ENCODE measurements at places on chromosomes 3 and 15.

DNA sequence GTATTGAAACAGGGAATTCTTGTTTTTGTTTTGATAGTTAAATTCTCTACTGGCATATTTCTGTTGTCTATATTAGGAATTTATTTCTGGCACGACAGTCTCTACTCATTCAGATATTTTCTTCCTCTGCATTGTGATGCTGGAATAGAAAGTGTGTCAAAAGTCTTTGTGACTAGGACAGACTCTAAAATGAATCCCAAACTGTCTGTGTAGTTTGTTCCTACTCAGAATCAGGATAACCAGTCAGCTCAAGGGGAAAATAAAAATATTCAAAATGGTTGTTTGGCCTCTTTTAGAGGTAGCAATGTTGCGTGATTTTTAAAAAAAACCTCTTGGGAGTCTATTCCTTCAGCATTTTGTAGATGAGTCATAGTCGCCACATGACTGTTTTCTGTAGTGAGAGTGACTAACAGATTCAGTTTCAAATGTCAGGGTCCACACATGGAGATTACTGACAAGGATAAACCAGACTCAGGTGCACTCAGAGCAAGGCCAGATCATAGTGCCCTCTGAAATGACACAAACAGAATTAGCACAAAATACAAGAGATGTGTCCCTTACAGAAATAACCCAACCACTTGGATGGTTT lies 13.1 kb downstream of the SLC7A14 start:
- no peak for DNase-seq

GRCh38 chr15:40493089-40493840 lies 22.5 kb downstream of the CHST14 start:
- peak; percentile 65 for DNase-seq

- DNase-seq, result no peak
These were observed 350.5 kb upstream of the THBS1 start for GRCh38 chr15:39230205-39230907.

DNA sequence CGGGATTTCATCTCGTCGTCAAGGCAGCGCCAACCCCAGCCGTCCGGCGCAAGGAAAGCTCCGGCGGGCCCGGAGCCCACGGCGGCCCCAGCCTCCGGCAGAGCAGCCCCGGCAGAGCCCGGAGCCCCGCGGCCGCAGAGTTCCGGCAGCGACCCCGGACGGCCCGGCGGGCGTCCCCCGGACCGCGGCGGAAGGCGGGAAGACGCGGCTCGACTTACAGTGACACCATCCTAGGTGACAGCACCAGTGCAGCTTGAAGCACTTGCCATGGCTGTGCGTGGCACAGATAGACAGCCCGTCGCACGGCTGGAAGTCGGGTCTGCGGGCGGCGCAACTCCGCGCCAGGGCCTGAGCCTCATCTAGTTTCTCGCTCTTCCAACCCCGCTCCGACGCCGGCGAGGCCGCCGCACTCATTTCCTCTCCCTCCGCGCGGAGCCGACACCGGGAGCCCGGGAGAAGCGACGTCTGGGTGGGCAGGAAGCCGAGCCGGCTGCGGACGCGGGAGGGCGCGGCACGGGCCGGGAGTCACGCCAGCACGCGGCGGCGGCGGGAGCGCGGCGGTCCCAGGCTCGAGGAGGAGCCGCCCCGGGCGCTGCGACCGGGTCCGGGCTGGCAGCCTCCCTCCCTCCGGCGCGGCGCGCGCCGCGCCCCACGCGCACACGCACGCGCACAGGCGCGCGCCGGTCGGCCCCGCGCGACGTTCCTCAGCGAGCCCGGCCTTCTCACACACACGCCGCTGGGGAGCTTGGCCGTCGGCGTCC lies at the start of gene C3orf70:
Gene C3orf70 (minus strand): TSS at position 651 of the 761 bp plus-strand sequence. CDS start 237 bp downstream, at position 414.
- DNase-seq, result no peak

- no peak for DNase-seq
These were observed 9.2 kb downstream of the CRTAP start for GRCh38 chr3:33122991-33123390.

DNA sequence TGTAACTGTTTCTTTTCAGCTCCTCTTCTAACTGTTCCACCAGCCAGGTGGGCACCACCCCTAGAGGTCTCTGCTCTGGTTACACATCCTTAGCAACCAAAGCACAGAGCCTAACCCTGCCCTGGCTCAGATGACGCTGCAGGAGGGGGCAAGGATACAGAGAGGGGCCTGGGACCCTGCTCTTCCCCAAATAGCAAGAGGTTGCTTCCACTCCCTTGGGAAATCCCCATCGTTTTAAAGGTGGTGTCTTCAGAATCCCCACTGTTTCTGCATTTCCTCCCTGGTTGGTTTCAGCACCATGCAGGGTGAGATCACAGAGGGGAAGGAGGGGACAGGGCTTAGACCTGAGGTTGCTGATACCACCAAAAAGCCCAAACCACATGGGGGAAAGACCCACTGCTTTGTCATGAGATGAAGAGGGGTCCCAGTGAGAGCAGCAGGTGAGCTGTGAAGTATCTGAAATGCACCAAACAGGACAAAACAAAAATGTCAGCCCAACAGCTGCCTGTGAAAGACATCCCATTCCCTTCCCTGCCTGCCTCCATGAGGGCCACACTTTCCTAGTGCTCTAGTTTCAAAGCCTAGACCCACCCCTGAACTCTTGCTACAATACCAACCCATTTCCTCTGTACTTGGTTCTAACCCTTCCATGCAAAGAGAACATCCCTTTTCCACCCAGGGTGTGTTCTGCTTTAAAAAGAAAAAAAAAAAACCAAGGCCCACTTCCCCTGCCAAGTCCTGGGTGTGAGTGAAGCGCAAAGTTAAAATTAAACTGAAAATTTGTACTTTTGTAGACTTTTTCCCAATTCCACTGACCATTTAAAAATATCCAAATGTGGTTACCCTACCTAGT lies 29.0 kb downstream of the ANP32A start:
- DNase-seq, result peak; percentile 31

DNA sequence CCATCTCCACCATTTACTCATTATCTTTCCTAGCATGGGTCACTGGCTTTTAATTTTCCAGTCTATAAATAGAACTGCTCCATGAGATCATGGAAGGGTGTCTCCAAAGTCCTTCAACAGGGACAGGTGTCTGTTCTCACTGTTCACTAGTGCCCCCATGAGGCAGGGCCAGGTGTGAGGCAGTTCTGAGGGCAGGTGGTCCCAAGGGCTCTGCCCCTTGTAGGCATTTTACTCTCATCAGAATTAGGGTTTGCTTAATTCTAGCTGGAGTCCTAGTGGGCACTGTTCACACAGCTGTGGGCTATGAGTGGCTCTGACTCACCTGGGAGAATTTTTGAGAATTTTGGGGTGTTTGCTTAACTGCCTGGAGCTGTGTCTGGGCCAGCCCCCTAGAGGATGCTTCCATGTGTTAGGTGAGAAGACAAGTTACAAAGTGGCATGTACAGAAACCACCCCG lies 248.0 kb upstream of the LYSMD4 start:
- DNase-seq, result no peak

DNA sequence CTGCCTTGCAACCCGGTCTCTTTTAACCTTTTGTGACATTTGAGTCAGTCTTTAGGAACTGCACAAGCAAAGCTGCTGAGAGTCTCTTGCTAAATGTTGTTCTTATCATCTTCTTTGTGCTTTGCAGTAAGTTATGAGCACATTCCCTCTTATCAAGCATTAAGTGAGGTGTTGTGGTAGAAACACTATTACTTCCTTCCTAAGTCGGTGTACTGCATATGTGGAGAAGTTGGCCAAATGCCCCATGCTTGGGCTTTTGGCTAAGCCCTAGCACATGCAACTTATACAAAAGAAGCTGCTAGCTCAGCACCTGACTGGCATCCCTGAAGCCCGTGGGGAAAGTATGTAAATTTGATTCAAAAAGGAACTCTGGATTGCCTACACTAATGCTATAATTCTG lies 136.5 kb upstream of the RBMS3 start:
- DNase-seq, result no peak

DNA sequence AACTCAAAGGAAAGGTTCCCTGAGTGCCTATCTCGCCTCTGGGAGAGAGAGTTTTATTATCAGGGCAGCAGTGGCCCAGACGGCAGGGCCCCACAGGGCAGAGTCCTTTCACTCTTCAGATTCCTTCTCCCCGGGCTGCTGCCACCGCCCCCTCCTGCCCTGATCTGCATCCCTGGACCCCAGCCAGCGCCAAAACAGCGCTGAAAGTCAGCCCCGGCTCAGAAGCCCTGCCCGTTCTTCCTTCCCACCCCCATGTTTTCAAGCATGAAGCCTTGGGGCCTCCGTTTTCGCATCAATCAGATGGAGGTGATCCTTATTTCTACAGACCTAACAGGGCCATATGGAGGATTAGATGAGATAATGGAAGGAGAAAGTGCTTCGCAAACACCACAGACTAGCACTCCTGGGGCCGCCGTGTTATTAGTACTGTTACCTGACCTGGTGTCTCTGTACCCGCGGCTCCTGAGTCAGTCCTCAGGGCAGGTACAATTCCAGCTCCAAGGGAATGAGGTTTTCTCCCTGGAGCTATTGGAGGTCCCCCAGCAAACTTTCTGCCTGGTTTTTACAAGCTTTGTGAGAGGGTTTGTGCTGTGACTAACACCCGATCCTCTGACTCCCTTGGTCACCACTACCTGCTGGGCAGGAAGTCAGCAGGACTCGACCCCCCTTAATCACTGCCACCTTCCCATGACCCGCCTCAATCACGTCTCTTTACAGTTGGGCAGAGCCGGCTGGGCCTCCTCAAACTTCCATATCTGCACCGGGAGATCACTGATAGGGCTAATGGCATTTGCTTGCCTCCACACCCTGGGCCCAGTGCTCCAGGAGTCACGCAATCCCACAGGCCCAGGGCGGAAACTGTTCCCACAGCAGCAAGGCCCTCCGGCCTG lies 39.5 kb upstream of the TSEN2 start:
- DNase-seq, result no peak

DNA sequence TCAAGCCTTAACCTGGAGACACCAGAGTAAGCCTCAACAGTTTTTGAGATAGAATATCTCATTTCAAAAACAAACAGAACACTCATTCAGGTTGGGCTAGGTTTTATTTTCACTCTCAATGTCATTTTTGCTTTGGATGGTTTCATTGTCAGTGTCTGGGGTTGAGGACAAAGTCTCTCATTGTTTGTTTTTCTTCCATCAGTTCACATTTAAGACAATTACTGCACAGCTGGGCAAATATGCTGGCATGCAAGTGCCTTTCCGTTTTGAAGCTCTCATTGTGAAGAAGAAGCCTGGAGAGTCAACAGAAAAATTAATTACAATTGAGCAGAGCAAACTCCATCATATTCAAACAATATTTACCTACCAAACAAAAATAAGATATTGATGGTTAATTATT lies 1050.0 kb downstream of the TBL1XR1 start:
- DNase-seq, result no peak

GRCh38 chr15:43939070-43939469 lies 112.3 kb downstream of the WDR76 start:
- no peak for DNase-seq

- DNase-seq, result no peak
These were observed 5.8 kb upstream of the ABHD5 start for GRCh38 chr3:43684944-43685343.

GRCh38 chr15:79117442-79118204 lies 27.0 kb upstream of the RASGRF1 start:
- DNase-seq, result no peak

DNA sequence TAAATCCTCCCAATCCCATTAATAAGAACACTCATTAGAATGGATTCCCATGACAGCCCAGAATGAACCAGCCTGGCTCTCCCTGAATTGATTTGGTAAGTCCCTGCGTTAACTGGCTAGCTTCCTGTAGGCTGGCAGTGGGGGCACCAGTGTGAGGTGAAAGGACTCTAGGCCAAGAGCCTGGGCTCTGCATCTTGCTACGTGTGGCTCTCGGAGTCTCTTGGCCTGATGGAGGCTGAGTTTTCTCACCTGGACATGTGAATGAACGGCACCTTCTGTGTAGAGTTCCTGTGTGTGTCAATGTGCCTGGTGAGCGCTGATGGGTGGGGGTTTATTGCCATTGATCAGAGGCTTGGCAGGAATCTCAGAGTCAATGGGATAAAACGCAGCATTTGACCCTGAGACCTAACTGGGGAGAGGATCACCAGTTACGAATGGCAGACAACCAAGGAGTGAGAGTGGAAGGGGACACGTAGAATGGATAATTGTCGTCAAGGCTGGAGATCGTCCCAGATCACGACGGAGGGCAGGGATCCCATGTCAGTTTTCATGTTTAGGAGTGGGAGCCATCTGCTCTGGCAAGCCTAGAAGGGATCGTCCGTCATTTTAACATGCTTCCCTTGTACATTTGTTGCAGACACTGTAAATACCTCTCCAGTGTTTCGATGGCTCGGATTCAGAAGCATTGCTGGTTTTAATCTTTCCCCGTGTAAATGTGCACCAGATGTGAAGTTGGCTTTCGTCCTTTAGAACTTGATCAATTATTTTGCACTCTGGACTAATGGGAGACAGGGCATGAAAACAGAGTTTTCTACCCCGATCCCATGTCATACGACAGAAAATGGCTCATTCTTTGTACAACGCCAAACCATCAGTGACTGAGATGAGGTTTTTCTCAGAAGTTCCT lies 9.0 kb upstream of the KLF13 start:
- no peak for DNase-seq

DNA sequence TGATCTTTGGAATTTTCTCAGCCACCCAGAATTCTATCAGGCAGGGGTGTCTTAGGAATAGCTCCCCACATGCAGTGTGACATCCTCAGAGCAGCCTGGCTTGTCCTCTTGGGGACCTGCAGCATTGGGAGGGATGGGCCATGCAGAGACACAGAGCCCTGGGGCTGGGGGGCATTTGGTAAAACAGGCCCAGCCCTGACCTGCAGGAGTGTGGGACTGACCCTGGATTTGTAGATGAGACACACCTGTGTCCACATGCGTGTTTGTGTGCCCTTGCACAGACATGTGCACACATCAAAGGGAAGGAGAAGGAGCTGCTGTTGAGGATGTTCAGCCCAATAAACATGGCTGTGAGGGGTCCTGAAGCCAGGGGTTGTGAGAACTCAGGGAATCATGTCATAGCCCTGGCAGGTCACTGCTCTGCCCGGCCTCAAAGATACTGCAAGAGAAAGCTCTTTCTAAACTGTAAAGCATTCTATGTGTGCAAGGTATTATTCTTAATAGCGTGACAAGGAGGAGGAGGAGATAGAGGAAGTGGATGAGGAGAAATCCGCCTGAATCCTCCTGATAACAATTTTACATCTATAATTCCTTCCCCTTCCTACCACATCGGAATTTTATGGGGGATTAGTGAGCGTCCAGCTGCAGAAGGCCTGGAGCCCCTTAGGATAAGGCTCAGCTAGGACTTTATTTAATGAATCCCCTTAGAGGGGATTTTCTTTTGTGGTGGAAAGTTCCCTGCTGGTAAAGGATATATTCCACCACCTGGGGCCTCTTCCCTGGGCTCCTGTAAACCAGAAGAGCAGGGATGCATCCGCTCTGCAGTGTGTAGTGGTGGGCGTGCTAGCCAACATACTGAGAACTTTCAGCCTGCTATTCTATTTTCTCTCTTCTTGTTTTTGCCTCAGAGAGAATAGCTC lies 245.5 kb downstream of the EPHB1 start:
- DNase-seq, result no peak

- no peak for DNase-seq
These were observed 107.3 kb upstream of the LPP start for GRCh38 chr3:188046561-188047211.

All from stimulated activated CD4-positive, alpha-beta T cell treated with anti-CD3 and anti-CD28 coated beads, Interleukin-2, amount 100 ng/mL, for 4 hours (primary cell).